ENCODE measurements at places on chromosomes 16 and 17.

DNA sequence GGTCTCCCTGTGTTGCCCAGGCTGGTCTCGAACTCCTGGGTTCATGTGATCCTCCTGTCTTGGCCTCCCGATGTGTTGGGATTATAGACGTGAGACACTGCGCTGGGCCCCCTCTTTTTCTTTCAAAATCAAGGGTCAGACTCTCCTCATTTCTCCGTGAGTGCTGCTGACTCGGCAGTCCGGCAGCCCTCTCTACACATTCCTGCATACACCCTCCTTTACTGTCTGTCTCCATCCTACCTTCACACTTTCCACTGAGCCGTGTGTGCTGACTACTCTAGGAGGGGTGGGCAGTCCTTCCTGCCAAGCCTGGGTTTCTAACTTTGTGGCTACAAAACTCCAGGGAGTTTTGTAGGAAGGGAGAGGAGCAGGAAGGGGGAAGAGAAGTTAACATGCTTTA is 195.2 kb downstream of the PARN start:
- no peak for DNase-seq

- DNase-seq, result peak; percentile 26
Measured at GRCh38 chr17:59652119-59652518, 32.4 kb downstream of the CLTC start.

GRCh38 chr16:25771812-25772568 is 80.2 kb downstream of the HS3ST4 start:
- DNase-seq, result no peak

- DNase-seq, result no peak
Measured at GRCh38 chr17:30915833-30916611, 5.7 kb upstream of the ADAP2 start.

DNA sequence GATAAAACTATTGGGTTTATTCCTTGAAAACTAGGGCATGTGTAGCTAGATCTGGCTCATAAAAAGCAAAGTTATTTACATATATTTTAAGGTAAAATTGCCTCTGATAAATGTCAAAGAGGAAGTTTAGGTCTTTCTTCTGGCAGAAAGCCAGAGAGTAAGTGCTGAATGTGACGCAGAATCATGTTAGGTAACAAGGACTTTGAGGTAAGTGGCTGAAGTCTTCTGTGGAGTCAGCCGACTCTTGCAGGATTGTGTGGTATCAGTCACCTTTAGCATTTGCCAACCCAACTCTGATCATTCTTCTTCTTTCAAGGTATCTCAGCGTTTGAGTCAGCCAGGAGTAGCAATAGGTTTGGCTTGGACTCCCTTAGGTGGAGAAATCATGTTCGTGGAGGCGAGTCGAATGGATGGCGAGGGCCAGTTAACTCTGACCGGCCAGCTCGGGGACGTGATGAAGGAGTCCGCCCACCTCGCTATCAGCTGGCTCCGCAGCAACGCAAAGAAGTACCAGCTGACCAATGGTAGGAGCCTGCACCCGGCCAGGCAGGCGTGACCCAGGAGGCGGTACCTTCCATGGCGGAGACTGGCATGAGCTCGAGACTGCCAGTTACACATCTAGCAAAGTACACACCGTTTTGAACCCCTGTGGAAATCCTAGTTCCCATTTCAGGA is 37.9 kb downstream of the SIAH1 start:
- DNase-seq, result no peak

DNA sequence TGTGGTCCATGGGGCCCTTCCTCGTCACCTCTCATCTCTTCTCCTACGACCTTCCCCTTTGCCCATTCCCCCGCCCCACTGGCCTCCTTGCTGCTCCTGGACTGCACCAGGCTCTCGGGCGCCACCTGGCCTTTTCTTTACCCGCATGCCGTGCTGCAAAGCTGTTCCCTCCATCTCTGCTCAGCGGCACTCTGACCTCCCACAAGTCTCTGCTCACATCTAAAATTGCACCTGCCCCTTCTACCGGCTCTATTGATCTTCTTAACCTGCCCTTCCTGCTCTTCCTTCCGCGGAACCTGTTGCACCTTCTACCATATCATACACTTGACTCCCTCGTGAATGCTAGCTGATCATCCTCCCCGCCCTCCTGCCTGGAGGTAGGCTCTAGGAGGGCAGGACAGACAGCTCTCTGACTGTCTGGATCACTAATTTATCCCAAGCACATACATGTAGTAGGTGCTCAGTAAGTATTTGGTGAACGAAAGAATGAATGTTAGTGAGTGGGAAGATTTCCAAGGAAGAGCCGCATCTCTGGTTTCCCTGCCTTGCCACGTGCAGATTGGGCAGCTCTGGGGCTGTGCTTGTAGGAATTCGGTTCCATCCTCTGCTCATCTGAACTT is 17.3 kb downstream of the DNAH17 start:
- DNase-seq, result no peak

- DNase-seq, result no peak
Measured at GRCh38 chr16:87414251-87414680, 22.1 kb downstream of the MAP1LC3B start.

GRCh38 chr17:76219670-76220383 is 20.5 kb downstream of the RNF157 start:
- DNase-seq, result no peak

- DNase-seq, result no peak
Measured at GRCh38 chr17:81045590-81046095, 10.7 kb downstream of the BAIAP2 start.

- DNase-seq, result no peak
Measured at GRCh38 chr16:11303405-11304138, 22.4 kb upstream of the PRM1 start.

- no peak for DNase-seq
Measured at GRCh38 chr17:55334285-55334684, 69.5 kb downstream of the HLF start.

- DNase-seq, result no peak
Measured at GRCh38 chr17:31528291-31528874, 136.9 kb downstream of the RAB11FIP4 start.

DNA sequence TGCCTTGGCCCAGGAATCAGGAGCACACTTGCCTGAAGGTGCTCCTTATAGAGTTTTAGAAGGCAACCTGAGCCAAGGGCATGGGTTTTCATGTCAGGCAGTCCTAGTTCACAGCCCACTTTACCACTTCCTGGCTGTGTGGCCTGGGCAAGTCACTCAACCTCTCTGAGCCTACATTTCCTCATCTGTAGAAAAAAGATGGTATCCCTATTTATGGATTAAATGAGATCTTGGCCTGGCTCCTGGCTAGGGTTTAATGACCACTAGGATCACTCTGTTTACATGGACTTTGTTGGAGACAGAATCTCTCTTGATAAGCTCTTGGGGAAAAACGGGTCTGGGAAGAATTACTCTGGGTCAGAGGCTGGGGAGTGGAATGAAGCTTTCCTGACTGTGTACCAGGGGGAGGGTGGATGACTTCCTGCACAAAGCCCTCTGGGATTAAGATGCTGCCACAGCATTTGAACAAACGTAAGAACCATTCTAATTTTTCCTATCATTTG is 2.3 kb downstream of the MT2A start:
- DNase-seq, result no peak

DNA sequence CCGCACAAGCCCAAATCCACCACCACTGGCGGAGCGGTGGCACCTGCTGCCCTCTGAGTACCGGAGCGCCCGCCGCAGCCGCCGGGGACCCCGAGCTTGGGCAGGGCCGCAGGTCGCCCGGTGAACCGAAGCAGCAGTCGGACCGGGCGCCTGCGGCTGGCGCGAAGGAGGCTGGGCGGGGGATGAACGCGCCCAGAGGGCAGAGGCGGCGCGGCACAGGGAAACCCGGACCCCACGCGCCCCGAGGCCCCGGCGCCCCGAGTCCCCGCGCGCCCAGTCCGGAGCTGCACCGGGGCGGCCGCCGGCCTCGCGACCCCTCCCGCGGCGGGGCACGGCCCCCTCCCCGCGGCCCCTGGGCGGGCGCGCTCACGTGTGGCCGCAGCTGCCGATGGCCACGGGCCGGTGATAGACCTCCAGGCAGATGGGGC is 393 bp downstream of the RNF166 start:
- no peak for DNase-seq

DNA sequence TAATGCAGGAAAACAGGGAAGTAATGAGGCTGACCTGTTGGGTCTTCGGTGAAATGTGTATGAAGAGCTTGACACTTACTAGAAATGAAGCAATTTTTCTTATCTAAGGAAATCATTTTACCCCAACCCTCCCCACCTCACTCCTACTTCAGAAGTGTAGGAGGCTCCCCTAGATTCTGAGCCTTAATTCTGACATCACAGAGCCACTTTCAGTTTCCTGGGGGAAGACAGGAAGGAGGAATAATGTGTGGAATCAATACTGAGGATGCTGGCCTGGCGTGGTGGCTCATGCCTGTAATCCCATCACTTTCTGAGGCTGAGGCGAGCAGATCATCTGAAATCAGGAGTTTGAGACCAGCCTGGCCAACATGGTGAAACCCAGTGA is 20.3 kb downstream of the FBRS start:
- no peak for DNase-seq

DNA sequence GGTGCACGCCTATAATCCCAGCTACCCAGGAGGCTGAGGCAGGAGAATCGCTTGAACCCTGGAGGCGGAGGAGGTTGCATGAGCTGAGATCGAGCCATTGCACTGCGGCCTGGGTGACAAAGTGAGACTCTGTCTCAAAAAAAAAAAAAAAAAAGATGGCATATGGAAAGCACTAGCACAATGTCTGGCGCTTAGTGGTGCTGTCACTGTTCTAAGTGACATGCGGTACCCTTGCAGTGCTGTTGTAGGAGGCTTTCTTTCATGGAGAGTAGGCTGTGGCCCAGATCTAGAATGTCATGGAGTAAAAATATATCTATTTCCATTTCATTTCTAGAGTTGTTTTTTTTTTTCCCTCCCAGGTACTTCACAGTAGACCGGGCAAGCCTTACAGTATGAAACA is 14.6 kb upstream of the METTL9 start:
- no peak for DNase-seq

DNA sequence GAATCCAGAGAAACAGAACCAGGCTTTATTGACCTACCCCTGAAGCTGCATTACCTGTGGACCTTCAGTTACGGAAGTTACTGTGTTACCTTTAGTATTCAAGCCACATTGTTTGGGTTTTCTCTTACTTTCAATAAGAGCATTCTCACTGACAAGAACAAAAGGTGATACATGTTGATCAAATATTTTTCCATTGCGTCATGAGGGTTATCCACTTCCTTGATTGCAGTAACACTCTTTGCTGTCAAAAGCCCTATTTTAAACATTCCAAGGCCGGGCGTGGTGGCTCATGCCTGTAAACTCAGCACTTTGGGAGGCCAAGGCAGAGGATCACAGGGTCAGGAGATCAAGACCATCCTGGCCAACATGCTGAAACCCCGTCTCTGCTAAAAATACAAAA is 28.6 kb upstream of the PAFAH1B1 start:
- no peak for DNase-seq

GRCh38 chr16:12317856-12318537 is 341.5 kb downstream of the SNX29 start:
- DNase-seq, result no peak

DNA sequence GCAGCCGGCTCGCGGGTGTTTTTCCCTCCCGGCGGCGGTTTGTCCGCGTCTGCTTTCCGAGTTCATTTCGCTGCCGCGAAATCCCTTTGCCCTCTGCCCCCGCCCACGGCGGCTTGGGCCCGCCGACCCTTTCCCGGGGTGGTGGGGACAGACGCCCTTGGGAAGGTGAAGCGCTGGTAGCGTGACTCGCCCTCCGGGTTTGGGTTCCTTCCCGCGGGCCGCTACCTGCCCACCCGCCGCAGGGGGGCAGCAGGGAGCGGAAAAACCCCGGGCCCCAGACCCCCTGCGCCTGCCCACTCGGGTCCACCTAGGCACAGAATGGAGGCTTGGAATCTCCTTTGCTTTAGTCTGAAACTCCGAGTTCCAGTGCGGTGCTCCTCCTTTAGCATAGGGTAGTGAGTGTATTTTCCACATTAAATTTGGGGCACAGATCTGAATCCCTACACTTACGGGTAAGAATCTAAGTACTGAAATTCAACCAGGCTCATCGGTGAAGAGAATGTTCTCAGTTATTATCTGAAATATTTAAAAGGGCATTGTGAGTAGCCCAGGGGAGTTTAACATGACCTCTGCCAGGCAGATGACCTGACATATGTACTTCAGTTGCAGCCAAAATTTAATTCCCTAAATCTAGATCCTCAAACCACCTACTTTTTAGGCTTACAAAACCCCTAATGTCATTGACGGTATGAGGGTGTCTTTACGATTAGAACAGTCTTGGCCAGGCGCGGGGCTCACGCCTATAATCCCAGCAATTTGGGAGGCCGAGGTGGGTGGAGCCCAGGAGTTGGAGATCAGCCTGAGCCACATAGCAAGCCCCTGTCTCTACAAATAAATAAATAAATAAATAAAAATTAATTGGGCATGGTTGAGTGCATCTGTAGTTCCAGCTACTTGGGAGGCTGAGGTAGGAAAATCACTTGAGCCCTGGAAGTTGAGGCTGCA is 1.0 kb downstream of the NME2 start:
- no peak for DNase-seq

DNA sequence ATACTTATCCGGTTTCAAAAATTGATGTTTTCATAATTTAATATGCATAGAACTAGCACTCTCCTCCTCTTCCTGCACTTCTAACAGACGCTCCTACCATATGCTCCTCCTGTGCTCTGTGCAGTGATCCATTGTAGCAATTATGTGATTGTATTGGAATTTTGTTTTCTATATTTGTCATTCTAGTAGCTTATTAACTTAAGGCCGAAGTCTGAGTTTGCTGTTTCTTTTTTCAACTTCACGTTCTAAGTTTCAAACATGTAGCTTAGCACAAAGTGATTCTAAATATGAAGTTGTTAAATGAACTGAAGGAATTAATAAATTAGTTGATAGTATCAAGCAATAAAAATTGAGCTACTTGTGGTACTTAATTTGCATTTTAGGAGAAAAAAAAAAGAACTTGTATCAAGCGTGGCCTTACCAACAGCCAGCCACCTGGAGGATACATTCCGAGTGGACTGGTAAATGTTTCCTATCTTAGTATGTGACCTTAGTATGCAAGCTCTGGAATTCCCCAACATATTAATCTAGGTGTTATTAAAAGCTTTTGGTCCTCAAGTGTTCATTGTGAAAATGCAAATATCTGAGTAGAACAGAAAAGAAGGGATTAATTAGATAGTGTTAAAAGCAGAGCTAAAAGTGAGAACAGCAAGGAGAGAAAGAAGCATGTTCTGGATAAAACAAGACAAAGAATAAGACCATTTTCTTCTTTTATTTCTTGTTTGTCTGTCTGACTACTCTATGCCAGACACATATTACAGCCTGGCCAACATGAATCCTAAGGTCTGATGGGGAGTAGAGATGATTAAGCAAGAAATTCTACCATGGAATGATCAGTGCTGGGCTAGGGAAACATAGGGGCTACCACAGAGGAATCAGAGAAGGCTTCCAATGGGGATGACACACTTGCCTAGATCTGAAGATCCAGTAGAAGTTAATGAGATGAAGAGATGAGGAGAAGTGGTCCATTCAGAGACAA is 290.4 kb upstream of the MON1B start:
- no peak for DNase-seq

- DNase-seq, result no peak
Measured at GRCh38 chr17:57495771-57496170, 239.4 kb downstream of the MSI2 start.

- peak; percentile 86 for DNase-seq
Measured at GRCh38 chr16:86566601-86566965, at the start of gene FOXC2. Gene FOXC2 (plus strand): TSS chr16:86566829. CDS start chr16:86567336, 507 bp downstream.

GRCh38 chr17:42323268-42323773 is 35.0 kb downstream of the STAT5A start:
- DNase-seq, result no peak

Measured in amniotic stem cell (primary cell).